ENCODE measurements at places on chromosomes 7 and 10. TPM values are rescaled to one million over a fixed set of nuclear protein-coding genes. Genes with fewer than 3 reads are reported as not detected.

Gene PON3
- total RNA-seq: 0.62 TPM

Gene SLC13A1
- total RNA-seq: not detected

Gene GDF10
- total RNA-seq: 0.18 TPM

Gene GDF2
- not detected for total RNA-seq

Gene GIMAP7
- 0.37 TPM for total RNA-seq

DNA sequence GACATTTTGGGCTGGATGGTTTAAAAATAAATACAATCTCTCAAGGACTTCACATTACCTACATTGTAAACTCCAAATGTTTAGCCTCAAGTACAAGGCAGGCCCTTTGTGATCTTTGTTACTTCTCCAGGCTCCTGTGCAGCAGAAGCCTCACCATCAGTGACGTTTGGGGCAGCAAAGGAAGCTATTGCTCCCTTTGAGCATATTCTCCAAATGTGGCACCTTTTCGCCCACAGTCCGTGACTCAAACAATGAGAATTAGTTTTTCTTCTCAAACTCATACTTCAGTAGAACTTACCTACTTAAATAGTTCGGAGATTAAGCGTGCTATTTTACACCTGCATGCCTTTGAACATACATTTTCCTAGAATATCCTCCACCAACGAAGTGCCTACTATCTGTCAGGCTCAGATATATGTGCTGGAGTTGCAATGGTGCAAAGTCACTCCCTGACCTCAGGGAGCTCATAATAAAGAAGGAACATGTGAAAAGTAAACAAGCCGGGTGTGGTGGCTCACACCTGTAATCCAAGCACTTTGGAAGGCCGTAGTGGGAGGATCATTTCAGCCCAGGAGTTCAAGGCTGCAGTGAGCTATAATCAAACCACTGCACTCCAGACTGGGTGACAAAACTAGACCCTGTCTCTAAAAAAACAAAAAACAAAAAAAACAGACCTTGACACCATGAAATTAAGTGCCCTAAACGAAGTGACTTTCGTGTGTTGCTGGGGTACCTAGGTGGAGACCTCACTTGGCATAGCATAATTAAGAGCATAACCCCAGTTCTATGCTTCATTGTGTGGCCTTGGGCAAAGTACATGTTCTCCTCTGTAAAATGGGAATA lies 1.2 kb upstream of the ABCF2 start:
- no peak for DNase-seq

DNA sequence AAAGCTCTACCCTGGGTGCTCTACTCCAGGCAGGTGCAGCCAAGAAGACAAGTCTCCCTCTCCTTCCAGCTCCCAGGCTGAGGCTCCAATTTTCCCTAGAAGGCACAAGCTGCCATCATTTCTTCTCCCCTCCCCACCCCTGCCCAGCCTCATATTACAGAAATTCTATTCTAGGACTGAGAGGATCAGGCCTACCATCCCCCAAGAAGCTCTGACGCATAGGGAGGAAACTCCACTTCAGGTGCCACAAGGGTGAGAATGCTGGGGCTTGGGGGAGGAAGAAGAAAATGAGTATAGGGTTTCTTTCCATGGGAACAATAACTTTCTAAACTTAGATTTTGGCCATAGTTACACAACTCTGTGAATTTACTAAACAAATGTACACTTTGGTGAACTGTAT lies 35.3 kb downstream of the FEZF1 start:
- no peak for DNase-seq

- DNase-seq: no peak
Measured at GRCh38 chr7:78472519-78472918, 673.9 kb downstream of the PHTF2 start.

DNA sequence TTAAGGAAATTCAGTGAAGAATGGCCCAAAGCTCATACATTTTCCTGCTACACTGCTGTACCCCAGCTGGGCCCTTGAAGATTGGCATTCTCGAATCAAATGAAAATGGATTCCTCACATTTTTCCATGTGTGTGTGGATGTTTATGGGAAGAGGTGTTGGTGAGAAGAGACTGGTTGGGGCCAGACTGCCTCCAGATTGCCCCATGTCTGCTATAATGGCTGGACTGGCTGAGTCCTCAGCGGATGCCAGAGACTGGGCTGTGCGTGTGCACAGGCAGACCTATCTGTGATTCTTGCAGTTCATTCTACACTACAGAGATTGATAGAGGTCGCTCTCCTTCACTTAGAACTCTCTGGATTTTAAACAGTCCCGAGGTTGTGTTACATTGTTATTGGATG lies 183.6 kb upstream of the GDF10 start:
- no peak for DNase-seq

GRCh38 chr7:151087245-151088018 lies 1.2 kb downstream of the AGAP3 start:
- DNase-seq: no peak
